GM12865 (cell line): ENCODE measurements at places on chromosomes 6 and 20.

DNA sequence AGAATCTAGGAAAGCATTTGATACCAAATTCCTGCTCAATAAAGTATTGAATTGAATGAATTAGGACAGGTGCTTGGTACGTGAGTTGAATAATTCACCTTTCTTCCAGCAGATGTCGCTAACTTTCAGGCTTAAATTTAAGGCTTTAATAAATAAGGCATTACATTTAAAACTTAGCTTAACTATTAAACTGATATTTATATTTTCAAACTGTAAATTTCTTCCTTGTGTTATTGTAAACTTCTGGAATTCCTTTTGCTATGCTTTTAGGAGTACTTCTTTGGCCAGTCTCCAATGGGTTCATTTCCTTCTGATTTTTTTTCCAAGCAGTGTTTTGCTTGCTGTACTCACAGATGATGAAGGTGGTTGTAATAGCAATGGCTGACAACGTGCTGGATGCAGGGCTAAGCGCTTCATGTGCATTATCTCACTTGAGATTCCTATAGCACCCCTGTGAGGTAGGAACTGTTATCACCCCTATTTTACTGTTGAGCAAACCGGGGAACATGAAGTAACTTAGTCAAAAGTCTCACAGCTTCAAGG lies 71.3 kb upstream of the SLC2A12 start:
- peak; percentile 60 for DNase-seq

DNA sequence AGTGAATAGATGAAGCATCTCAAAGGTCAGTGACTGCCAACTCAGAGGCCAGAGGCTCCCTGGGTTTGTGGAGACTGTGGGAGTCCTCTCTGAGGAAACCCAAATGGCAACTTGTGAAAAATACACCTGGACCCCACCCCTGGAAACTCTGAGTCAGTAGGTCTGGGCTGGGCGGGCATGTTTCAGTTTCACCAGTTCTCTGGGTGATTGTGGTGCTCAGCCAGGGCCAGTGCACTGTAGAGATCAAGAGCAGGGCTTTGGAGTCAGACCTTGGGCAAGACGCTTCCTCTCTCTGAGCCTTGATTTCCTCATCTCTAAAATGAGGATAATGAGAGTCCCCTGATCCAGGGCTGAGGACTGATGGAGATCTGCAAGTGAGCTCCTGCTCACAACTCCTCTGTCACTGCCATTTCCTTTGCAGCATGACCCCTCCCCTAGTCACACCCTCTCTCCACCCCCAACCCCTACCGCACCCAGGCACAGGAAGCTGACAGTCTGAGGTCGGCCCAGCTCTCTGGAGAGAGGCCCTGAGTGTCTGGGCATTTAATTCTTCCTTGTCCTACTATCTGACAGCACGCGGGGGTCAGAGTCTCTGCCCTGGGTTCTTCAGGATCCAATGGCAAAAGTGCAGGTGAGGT lies 5.1 kb downstream of the DEF6 start:
- DNase-seq = peak; percentile 86

GRCh38 chr6:131917763-131918649 lies 33.2 kb downstream of the CCN2 start:
- no peak for DNase-seq

DNA sequence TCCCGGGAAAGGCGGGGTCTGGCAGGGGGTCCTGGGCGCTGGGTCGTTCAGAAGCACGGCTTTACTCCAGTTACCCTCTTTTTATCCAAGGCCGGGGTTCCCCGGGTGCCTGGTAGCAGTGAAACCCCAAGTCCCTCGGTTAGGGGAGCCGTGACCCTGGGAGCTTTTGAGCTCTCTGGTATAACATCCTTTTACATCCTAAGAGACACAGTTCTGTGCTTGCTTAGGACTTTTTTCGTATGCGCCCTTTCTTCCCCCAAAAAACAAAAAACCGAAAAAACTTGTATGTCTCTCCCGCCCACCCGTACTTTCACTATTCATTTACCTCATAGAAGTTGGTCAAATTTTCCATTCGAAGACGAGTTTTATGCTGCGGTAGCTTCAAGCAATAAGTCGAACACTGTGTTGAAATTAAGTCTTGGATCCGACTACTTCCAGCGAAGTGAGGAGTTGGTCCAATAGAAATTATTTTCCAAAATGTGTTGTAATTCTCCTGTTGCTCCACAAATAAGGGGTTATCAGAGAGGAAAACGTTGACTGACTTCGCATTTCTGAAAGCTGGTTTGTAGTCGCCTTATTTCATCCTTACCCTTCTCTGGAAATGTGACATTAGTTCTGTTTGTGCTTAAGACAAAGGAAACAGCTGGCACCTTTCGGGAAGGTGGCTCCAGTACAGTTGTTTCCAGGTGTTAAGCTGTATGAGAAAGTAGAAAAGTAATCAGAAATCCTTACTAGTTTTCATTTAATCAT lies 816 bp upstream of the MAN1A1 start:
- peak; percentile 72 for DNase-seq

- no peak for DNase-seq
These were observed 167.5 kb downstream of the CD83 start for GRCh38 chr6:14284969-14285590.

- no peak for DNase-seq
These were observed 35.3 kb upstream of the CDKN1A start for GRCh38 chr6:36642913-36643817.

DNA sequence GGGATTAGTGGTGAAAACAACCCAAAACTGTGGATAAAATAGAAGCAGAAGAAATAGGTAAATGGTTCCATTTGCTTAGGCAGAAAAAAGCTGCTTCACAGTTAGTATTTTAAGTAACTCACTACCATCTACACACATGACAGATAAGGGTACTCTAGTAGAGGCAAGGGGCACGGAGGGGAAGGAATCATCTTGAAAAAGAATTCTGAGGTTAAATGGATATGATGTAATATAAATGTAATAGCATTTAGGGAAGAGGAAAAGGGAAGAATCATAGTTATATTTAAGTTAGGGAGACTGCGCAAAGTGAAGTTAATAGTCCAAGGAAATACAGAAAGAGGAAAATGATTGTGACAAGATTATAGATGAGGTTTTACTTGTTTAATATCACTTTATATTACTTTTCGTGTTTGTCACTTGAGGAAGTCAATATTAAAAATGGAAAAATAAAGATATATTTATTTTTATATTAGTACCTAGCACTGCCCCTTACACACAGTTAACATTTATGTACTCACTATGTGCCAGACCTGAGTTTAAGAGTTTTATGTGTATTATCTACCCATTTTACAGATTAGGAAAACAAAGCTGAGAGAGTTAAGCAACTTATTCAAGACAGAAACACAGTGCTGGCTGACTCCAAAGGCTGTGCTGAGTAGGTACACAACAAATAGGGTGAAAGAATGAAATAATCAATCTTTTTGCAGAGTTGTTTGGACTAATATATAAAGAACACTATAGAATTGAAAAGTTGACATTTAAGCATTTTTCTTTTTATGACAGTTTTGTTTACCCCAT lies 128.1 kb downstream of the REV3L start:
- no peak for DNase-seq

DNA sequence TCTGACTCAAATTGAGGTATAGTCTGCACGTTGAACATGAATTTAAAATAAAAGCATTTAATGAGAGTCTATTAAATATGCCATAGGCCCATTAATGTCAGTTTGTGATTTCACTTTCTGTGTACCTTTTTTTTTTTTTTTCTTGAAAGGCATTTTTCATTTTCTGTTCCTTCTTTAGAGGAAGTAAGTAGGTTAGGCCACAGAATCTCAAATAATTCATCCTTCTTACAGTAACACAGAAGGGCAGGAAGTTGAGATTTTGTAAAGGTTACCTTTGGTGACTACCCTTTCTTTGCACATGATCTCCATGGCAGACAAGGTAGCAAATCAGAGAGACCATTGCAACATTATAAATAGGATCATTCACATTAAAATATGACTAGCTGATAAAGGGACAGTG lies 9.6 kb downstream of the L3MBTL3 start:
- peak; percentile 54 for DNase-seq

- DNase-seq = peak; percentile 21
These were observed 91.3 kb downstream of the PDE10A start for GRCh38 chr6:165571721-165572132.

GRCh38 chr20:7195704-7196103 lies 428.2 kb downstream of the BMP2 start:
- no peak for DNase-seq

DNA sequence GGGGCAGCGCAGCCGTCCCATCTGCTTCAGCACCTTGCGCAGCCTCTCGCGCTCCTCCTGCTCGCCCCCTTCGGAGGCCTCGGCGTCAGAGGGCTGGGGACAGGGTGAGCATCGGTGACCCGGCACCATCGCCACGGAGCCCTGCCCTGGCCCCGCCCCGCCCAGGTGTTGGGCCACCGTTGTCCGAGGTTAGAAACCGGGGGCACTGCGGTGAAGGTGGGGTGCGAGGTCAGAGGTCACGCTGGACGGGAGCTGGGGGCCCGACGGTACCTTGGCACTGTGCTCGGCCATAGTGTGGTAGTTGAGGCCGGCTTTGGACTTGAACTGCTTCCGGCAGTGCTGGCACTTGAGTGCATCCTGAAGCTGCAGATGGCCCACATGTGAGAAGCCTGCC lies 6.4 kb downstream of the ZNF512B start:
- no peak for DNase-seq

- no peak for DNase-seq
These were observed 46.7 kb downstream of the CNKSR3 start for GRCh38 chr6:154463573-154464419.
